ENCODE measurements at places on chromosomes 7 and 10.

- DNase-seq: no peak
These were observed 260.3 kb upstream of the FERD3L start for GRCh38 chr7:19405541-19405940.

DNA sequence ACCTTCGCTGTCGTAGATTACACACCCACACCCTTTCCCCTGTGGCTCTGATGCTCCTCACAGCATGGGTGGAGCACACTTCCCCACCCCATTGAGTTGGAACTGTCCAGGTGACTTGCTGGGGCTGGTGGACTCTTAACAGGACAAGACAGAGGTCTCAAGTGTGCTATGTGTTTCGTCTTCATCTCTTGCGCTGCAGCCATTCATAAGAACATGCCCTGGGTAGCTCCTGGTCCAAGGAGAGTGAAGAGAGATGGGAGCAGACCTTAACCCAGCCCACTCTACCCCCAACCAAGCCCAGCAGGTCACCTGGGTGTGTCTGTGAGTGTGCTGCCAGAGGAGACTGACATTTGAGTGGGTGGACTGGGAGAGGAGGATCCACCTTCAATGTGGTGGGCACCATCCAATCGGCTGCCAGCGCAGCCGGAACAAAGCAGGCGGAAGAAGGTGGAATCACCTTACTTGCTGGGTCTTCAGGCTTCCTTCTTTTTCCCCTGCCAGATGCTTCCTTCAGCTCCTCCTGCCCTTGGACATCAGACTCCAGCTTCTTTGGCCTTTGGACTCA, 112.4 kb downstream of the HTR5A start:
- no peak for DNase-seq

DNA sequence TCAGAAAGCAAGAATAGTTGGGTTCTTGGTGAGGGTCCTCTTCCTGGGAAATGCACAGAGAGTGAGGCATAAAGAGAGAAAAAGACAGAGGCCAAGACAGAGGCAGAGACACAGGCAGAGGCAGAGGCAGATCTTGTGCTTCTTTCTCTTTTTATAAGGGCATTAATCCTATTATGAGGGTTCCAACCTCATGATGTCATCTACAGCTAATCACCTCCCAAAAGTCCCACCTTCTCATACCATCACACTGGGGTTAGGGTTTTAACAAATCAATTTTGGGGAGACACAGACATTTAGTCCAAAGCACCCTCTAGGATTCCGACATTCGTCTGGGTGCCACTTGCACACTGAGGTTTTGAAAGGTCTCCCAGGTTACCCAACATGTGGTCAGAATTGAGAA, 17.8 kb downstream of the KCNK18 start:
- no peak for DNase-seq

DNA sequence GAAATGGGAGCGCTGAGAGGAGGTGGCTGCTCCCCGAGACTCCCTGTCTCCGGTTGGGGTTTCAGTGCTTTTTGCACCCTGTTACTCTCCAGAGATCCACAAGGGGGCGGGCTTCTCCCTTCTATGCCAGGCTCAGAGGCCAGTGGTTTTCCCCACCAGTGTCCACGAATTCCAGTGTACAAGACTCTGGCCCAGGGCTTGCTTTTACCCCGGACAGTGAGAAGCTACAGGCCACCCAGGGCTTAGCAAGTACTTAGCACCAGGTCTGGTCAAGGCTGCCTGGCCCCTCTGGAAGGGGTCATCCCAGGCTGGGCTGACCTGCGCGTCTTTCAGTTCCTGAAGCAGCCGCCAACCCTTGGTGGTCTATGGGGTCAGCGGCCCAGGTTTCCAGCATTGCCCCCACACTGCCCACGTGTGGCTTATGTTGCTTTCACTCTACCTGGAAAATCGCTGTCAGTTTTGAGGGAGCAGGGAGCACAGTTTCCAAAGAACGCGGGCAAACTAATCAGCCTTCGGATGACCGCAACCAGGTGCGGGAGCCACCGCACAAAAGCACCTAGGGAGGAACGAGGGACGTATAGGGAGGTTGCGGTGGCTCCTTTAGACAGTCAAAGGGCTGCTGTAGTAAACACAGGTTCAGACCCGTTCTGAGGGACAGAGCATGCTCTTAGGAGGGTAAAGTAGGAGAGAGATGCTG, 6.8 kb downstream of the CYP26A1 start:
- peak; percentile 85 for DNase-seq

DNA sequence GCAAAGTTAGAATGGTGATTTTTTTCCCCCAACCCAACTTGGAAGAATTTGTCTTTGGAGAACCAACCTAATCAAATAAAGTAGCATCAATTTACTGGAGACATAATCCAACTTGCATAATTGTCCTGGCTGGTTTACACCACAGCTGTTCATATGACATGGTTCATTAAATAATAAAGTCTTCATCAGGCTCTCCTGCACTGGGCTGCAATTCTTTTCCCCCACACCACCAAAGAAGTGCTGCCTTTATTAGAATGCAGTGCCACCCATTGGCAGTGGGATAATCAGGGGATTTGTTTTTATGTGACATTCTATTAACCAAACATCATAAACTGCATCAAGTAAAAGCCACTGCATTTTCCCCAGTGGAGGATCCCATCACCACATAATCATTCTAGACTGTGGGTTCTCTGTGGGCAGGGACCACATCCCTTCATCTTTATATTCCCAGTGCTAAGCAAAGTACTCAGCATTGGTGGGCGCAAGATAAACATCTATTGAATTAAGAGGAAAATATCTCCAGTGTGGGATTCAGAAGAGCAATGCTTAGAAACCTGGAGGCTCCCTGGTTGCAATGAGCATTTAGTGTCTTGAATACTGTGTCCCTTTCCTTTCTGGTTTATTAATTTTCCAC, 322.0 kb downstream of the KCNMA1 start:
- DNase-seq: no peak

DNA sequence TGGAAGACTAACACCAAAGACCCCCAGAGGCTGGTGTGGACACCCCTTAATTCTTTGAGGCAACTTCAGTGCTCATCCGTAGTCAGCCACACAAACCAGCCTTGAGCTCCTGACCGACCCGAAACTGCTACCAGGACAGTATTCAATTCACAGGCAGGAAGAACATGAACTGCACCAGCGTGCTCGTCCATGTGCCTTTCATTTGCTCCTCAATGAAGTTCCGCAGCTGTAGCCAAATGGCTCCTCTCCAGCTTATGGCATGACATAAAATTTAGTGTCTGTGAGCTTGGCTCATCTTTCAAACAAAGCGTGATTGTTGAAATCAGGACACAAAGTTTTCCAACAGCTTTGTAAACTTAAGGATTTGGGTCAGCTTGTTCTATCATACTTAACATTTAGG, 144.1 kb upstream of the FAM171A1 start:
- no peak for DNase-seq

GRCh38 chr7:44063894-44064651, 1.3 kb downstream of the PGAM2 start:
- no peak for DNase-seq

- no peak for DNase-seq
These were observed 24.5 kb downstream of the POLL start for GRCh38 chr10:101563497-101564040.

DNA sequence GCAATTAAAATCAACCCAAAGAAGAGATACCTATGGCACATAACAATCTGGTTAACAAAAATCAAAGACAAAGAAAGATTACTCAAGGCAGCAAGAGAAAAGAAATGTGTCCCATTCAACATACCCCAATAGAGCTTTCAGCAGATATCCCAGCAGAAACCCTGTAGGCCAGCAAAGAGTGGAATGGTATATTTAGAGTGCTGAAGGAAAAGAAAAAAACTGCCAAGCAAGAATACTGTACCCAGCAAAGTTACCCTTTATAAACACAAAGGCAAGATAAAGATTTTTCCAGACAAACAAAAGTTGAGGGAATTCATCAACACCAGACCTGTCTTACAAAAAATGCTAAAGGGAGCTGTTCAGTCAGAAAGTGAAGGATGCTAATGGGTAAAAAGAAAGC, 131.6 kb downstream of the TPST1 start:
- no peak for DNase-seq

GRCh38 chr7:144670218-144670617, 165.6 kb downstream of the TPK1 start:
- no peak for DNase-seq

DNA sequence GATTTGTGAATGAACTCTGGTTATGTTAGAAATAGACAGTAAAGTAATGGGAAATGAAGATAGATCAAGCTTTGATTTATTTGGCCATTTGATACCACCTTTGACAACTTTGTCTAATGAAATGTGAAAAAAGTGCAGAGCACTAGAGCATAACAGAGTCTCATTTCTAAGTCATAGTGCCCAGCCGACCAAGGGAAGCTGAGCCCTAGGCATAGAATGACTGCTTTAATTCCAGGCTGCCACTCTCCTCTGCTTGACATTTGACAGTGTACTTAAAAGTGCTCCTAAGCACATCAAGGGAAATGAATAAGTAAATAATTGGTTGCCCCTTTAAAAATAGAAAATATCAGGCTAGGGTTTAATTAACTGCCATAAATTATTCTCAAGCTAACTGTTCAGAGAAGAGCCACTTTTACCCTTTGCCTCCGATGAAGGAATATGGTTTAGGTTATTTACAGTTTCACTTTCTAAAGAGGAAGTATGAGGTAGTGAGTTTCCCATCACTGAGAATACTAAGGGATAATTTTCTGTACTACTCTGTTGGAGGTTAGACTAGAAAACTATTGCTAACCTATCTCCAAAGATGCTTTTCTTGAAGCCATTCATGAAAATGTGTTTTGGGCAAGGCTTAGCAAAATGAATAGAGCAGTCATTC, 591.6 kb downstream of the REEP3 start:
- DNase-seq: no peak

- no peak for DNase-seq
These were observed 34.9 kb downstream of the IL15RA start for GRCh38 chr10:5942474-5942873.

- DNase-seq: no peak
These were observed 1.2 kb downstream of the FOXK1 start for GRCh38 chr7:4683043-4683883.

- DNase-seq: no peak
These were observed 40.5 kb upstream of the IL15RA start for GRCh38 chr10:6017781-6018354.

- DNase-seq: no peak
These were observed 111.6 kb downstream of the ACTR3B start for GRCh38 chr7:152871005-152871677.

DNA sequence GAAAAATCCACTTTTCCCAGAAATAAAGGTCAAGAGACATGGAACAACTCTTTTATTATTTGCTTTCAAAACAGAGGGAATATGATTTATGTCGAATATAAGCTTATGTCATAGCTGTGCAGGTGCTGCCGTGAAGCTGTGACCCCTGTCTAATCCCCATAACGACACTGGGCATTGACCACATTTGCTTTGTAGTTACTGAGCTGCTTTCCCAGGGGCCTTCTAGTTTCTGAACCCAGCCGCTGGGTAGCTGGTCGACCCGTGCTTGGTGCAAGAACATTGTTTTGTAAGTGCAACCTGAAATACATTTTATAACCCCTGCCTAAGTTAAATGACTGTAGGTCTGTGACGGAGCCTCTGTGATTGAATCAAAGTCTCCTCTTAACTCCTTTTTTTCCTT, 144.9 kb upstream of the HDAC9 start:
- no peak for DNase-seq

- DNase-seq: no peak
These were observed 158.6 kb downstream of the SNX13 start for GRCh38 chr7:17781491-17782215.

DNA sequence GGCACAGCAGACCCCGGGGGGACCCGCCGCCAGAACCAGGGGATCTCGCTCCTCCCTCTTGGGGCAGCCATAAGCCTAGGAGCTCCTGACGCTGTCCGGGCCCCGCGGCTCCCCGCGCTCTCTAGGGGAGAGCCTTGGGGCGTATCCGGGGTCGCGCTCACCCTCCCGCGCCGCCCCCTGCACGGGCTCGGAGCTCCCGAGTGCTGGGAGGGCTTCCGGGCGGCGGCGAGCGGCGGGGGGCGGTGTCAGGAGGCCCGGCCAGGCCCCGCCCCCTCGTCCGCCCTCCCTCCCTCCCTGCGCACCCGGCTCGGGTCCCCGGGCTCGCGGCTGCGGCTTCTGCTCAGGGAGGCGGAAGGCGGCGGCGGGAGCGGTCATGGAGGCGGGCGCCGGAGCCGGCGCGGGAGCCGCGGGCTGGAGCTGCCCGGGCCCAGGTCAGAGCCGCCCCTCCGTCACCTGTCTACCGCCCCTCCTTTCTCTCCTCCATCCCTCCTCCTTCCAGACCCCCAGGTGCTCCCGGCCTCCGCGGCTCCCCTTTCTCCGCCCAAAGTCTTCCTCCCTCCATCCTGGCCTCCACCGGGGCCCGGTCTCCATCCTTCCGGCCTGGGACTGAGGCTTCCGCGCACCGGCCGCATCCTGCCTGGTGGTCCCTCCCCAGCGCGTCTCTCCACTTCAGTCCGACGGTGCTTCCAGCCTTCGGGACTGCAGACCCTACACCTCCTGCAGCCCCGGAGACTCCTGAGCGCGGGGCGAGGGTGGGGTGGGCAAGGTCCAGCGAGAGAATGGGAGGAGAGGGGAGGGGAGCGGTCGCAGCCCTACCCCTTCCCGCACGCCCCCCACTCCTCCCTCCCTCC, at the start of gene CCDC136:
Gene CCDC136 (plus strand): TSS at position 848 of the 851 bp plus-strand sequence. CDS start 444 bp downstream, outside the sequence.
- DNase-seq: peak; percentile 92

- no peak for DNase-seq
These were observed 9.1 kb upstream of the PRKAR2B start for GRCh38 chr7:107035446-107035845.

DNA sequence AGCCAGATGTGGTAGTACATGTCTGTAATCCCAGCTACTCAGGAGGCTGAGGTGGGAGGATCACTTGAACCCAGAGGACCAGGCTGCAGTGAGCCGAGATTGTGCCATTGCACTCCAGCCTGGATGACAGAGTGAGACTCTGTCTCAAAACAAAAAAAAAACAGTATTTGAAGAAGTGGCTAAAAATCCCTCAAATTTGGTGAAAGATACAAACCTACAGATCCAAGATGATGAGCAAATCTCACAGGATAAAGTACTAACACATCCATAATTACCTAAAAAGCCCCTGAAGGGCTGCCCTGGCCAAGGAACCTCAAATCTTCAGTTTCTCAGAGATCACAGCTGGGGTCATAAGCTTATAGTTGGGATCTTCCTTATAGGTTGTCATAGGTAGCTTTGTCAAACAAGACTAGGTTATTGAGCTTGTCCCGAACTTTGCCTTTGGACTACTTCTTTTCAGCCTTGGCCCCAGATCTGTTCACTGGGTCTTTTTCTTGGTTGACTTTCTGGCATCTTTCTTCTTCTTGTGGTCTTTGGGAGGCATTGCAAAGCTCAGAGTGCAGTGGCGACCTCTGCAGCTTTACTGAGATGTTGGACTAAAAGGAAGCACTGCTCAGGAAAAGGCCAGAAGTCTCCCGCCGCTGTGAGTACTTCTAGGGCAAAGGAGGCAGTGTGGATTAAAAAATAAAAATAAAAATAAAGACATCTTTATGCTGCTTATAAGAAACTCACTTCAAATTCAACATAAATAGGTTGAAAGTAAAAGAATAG, 28.6 kb upstream of the SAR1A start:
- no peak for DNase-seq

All from GM10248 (cell line).